NCI-H748 treated with DMSO at 0.1 percent for 48 hours (cell line): ENCODE measurements at places on chromosomes 2 and 18.

GRCh38 chr2:235836491-235836911 is 331.7 kb downstream of the GBX2 start:
- DNase-seq, result no peak

DNA sequence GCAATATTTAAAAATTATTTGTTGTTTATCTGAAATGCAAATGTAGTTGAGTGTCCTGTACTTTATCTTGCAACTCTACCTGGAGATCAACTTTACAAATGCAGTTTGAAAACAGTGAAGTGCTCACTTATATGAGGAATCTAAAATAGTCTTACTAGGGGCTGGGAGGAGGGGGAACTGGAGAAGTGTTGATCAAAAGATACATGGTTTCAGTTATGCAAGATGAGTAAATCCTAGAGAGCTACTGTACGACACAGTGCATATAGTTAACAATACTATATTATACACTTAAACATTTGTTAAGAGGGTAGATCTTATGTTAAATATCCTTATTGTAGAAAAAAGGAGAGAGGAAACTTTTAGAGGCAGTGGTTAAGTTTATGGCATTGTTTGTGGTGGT is 241.9 kb downstream of the BCL11A start:
- no peak for DNase-seq

DNA sequence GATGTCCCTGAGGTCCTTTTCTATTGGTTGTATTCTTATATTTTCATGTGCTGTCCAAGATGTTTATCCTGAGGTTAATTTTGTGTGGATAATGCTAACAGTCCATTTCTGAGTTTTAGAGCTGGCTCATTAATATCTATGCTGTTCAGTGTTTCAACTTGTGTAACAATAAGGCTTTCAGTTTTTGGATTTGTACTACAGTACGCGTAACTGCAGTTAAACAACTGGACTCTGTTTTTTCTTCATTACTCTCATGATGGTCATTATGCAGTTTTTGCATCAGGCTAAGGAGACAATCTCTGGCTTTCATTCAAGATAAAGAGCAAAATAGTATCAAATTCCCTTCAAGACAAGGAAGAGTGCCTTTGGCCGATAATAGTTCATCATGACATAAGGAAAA is 1364.8 kb downstream of the DPP10 start:
- no peak for DNase-seq

DNA sequence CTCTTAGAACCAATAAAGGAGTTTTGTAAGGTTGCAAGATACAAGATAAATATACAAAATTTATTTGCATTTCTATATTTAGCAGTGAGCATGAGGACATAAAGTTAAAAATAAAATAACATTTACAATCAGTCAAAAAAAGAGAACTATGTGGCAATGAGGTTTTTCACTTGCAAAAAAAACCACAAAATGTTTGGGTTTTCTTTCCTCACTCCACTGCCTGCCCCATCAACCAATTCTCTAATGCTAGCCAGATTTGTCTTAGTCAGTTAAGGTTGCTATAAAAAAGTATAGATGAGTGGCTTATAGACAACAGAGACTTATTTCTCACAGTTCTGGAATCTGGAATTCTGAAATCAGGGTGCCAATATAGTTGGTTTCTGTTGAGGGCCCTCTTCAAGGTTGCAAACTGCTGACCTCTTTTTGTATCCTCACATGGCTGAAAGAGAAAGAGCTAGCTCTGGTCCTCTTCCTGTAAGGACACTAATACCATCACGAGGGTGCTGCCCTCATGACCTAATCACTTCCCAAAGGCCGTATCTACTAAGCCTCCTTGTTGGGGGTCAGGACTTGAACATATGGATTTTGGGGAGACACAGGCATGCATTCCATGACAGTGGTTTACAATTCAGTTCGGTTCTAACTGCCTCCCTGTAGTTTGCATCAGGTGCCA is 566.2 kb downstream of the GALR1 start:
- no peak for DNase-seq

GRCh38 chr2:237290261-237290660 is 123.7 kb downstream of the COL6A3 start:
- no peak for DNase-seq

DNA sequence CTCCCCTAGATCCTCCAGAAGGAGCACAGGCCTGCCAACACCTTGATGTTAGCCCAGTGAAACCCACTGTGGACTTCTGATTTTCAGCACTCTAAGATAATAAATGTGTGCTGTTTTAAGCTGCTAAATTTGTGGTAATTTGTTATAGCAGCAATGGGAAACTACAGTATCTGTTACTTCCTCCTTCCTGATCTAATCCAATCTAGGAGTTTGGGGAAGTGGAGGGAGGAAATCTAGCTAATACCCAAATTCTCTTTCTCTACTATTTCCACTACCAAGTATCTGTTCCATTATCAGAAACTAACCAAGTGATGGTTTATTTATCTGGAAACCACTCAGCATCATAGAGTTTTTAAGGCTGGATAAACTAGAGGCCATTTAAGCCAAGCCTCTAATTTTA is 64.9 kb downstream of the AFF3 start:
- DNase-seq, result no peak

DNA sequence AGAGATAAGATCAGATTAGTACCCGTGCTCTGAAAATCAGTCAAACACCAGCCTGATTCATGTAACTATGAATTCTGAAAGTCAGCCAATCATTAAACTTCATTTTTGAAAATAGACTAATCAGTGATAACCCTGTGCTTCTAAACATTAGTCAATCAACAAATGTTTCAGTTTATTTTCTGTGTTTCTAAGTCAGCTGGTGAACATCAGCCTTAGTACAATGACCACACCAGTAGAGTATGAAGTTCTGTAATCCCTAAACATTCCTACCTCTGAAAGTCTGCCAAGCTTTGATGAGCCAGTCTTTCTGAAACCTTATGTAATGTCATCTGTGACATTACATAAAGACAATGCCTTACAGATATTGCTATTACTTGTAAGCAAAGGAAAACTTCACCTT is 807.4 kb upstream of the CRIM1 start:
- DNase-seq, result no peak

DNA sequence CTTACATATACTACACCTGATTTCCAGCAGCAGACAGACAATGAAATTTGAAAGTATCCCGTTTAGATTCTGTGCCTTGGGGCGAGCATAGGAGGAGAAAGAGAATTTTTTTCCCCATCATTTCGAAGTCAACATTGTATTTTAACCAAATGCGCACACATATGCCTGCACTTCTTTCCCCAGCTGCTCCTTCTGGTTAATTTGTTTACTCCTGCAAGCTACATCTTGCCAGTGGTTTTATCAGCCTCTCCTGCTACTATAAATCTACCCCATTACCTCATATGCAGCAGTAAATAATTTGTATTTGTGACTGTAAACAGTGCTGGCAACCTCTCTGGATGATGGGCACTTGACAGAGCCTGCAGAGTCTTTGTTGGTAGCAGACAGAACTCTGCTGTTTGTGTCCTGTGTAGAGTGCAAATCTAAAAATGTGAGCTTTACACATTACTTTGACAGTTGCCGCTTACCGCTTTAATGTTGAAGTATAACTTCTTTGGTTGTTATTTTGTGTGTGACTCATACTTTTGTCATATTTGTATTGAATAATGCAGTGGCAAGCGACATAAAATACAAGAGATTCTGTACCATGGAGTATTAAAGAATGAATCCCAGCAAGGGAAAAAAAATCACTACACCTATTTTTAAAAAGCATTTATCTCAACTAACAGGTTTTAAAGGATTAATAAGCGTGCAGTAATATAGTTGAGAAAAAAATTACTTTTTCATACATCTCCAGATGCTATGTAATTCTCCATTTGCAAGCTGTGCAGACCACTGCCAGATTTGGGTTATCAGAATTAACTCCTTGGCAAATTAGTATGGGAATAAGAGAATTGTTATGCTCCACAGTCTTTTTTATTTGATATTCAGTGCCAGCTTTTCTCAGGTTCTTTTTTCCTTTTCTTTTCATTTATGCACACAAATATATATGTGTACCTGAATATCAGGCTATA is 536.8 kb downstream of the XIRP2 start:
- DNase-seq, result no peak

- DNase-seq, result no peak
Measured at GRCh38 chr2:7725171-7725849, 808.1 kb downstream of the RNF144A start.

- no peak for DNase-seq
Measured at GRCh38 chr2:208627110-208627884, 220.7 kb downstream of the PTH2R start.

GRCh38 chr2:51032751-51033330 is 909 bp upstream of the NRXN1 start:
- DNase-seq, result no peak

DNA sequence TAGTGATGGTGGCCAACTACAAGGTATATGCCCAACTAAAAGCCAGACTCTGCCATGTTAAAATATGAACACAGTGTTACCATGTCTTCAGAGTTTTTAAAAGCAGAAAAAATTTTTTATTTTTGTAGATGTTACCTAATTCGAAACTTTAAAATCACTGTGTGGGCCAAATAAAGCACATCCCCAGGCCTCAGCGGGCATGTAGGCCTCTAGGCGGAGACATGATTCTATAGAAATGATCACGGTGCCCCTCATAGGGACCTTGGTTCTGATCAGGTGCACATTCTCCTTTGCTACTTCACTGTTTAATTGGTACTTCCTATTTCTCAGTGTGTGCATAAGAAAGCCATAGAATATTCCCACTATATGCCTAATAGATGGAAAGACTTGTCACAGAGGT is 349.2 kb downstream of the XIRP2 start:
- DNase-seq, result no peak

GRCh38 chr2:47905386-47906156 is 727 bp downstream of the FBXO11 start:
- DNase-seq, result no peak

GRCh38 chr2:39875182-39875913 is 96.3 kb upstream of the THUMPD2 start:
- no peak for DNase-seq

DNA sequence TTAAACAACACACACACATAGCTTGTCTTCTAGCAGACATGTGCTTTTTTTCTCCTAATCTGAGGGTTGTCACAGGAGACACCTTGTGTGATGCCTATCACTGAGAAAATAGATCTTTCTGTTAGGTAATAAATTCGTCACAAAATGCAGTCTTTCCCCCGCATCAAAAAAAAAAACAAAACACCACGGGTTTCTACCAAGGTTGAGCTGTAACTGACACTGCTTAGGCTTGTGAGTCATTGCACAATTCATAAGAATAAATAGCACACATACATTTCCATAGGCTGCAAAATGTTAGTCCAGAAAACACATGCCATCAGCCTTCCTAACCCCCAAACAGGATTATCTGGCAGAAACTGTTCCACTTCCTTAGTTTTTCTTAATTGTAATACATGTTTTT is 6.5 kb downstream of the TMEM163 start:
- DNase-seq, result no peak

DNA sequence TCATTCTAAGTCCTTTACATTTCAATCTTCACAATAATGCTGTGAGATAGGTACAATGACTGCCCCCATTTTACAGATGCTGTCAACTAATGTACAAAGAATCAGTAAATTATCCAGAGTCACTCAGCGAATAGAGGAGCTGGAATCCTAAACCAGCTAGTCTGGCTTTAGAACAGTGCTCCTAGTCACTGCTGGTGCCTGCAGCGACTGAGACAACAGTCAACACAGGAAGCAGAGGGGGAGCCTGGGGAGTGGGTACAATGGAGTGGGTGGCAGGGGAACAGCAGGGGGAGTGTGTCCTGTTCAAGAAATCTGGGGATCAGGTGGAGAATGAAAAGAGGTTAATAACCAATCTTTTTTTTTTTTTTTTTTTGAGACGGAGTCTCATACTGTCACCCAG is 37.3 kb downstream of the CCDC93 start:
- no peak for DNase-seq

DNA sequence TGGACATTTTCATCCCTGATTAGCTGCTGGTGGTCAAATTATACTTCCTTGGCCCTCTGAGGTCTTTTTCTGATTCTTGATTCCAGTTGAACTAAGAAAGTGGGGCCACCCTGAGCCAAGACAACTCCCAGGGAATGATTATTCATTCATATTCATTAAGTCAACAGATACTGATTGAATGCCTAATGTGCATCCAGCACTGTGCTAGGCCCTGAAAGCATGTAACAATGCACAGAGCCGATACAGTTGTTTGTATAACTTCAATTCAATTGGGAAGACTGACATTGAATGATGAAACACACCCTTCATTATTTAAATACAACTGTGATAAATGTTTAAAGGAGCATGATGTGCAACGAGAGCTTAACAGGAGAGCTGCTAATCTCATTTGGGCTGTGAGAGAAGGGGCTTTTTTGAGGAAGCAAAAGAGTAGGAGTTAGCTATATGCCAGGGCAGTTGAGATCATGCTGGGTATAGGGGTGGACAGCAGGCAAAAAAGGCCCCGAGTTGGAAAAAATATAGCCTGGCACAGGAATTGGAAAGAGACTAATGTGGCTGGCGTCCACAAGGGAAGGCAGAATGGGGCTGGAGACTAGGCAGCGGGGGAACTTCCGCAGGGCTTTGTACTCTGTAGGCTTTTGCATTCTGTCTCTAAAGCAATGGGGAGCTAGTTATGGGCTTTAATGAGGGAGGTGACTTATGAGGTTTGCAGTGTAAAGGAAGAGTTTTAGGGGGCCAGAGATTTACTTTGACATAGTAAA is 57.2 kb upstream of the ACVR1 start:
- DNase-seq, result peak; percentile 76
